Activated naive CD8-positive, alpha-beta T cell treated with anti-CD3 and anti-CD28 coated beads, Interleukin-2, amount 10 ng/mL, durations not matched to agents 7 days and 5 days (primary cell): ENCODE measurements at places on chromosomes 11 and 22. TPM values are rescaled to one million over a fixed set of nuclear protein-coding genes. Genes with fewer than 3 reads are reported as not detected.

DNA sequence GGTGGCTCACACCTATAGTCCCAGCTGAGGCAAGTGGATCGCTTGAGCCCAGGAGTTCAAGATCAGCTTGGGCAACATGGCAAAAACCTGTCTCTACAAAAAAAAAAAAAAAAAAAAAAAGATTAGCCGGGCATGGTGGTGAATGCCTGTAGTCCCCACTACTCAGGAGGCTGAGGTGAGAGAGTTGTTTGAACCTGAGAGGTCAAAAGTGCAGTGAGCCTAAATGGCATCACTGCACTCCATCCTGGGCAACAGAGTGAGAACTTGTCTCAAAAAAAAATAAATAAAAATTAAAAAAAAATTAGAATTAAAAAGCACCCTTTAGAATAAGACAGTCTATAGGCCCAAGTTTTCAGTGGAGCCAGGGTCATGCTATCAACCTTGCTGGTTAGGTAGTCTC is 95.5 kb downstream of the PDHX start:
- H3K4me1 ChIP-seq, result peaks cover 42% of the 10 kb centered on the region
- peaks cover 8% of the 10 kb centered on the region for H3K27me3 ChIP-seq
- H3K36me3 ChIP-seq, result peaks cover 5% of the 10 kb centered on the region
- H3K27ac ChIP-seq, result peak overlapping the region; percentile 83
- H3K4me3 ChIP-seq, result no peak overlapping the region

- H3K4me3 ChIP-seq, result peak overlapping the region; percentile 95
- H3K36me3 ChIP-seq, result no peaks in the 10 kb centered on the region
- peak overlapping the region; percentile 77 for H3K27ac ChIP-seq
- no peaks in the 10 kb centered on the region for H3K27me3 ChIP-seq
- no peak for DNase-seq
These were observed 159.9 kb upstream of the GRK3 start for GRCh38 chr22:25404556-25404927.

DNA sequence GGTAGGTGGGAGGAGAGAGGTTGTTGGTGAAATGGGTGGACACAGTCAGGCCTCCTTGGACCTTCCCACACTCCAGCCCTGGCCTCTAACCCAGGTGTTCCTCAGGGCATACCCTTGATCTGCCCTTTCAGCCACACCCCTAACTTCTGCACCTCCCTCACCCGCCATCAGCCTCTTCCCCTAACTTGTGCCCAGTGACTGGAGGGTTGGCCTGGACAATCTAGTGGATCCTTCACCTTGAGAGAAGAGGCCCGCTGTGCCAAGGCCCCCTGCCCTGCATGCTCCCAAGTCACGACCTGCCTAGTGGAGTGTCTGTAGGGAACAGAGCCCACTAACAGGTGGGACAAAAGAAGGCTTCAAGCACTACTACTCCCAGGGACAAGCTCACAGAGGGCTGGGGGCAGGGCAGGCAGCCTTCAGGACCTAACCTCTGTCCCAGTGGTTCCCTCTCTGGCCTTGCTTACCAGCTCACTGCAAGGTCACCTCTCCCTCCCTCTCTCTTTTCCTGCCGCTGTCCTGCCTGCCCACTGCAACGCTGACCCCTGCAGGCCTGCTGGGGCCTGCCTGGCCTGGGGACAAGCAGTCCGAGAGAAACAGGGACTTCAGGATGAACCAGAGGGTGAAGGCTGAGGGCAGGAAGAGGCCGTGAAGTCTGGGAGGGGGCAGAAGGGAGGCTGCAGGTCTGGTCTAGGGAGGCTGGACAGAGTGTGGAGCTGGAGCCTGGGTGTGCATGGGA is 3.3 kb downstream of the SYT7 start:
- no peak overlapping the region for H3K27ac ChIP-seq
- peaks cover 5% of the 10 kb centered on the region for H3K4me1 ChIP-seq
- H3K4me3 ChIP-seq, result no peak overlapping the region
- H3K27me3 ChIP-seq, result peaks cover 38% of the 10 kb centered on the region
- no peak for DNase-seq

DNA sequence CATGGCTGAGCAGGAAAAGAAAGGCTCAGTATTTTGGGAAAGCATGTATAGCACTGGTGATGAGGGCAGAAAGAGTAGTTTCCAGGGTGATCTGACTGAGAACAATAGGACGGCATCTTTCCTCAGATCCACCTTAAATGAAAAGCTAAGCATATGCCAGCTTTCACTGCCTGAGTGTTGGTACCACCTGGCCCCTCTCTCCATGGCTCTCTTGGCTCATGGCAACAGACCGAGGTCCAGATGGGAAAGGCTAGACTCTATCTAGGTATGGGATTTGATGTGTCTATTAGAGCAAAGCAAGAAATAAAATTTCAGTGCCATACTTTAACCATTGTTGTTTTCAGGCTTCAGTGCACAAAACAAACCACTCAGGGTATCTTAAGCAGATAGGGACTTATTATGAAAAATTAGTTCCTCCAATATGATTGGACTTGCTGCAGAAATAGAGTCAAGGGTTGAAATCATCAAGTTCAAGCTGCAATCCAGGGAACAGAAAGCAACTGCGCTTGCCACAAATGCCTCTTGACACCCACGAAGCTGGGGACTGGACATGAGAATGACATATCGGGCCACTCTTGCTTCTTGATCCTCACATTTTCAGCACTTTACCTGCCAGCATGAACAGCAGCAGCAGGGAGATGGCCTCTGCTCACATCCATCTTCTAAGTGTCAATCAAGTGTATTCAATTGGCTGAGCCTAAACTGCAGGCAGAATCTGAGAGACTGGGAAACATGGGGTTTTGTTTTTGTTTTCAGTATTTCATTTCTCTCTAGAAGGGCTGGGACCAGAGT is 64.0 kb upstream of the SNX19 start:
- no peak overlapping the region for H3K4me3 ChIP-seq
- no peak overlapping the region for H3K27ac ChIP-seq
- H3K4me1 ChIP-seq, result no peaks in the 10 kb centered on the region
- H3K27me3 ChIP-seq, result peaks cover 2% of the 10 kb centered on the region

GRCh38 chr11:130122141-130122575 is 37.4 kb upstream of the ST14 start:
- H3K27ac ChIP-seq, result no peak overlapping the region
- H3K4me1 ChIP-seq, result peaks cover 32% of the 10 kb centered on the region
- no peak overlapping the region for H3K4me3 ChIP-seq
- no peak for DNase-seq
- peaks cover 41% of the 10 kb centered on the region for H3K27me3 ChIP-seq

DNA sequence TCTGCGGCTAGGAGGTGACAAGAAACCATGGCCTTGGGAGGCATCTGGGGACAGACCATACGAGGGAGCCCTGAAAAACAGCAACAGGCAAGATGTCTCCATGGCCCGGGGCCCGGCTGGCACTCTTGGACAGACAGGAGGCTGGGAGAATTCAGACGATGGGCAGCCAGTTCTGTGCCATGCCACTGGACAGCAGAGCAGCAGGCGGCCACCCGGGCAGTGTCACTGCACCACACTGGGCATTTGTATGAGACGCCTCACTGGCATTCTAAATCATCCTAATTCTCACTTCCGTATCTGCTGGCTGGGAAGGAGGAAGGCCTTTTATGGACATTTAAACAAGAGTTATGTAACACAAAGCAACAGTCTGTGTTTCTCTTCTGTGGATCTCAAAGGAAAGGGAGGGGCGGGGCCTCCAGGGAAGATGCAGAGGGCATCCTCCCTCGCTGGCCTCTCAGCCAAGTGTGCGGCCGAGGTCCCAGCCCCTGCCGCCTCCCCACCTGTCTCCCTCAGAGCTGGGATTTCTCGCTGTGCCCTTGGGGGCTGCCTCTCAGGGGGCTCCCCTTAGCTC is 350.3 kb downstream of the SHANK2 start:
- no peaks in the 10 kb centered on the region for H3K36me3 ChIP-seq
- H3K27me3 ChIP-seq, result no peaks in the 10 kb centered on the region
- no peaks in the 10 kb centered on the region for H3K4me1 ChIP-seq
- no peak overlapping the region for H3K27ac ChIP-seq
- H3K4me3 ChIP-seq, result no peak overlapping the region

DNA sequence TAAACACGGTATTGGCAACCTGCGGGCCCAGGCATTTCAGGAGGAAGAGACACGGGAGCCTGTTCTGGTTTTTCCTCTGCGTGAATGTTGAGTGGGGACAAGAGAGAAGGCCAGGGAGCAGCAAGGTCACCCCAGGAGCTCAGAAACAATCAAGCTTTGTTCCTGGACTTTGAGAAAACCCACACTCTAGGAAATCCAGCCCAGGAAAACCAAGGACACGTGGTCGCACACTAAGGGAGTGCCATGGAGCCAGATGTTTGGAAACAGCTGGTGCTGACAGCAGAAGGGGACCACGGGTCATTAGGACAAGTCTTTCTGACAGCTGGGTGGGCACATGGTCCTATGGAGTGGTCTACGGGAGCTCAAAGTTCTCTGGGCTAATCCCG is 44.1 kb downstream of the MYH9 start:
- peaks cover 59% of the 10 kb centered on the region for H3K4me1 ChIP-seq
- no peak for DNase-seq
- H3K4me3 ChIP-seq, result no peak overlapping the region

AMPD3 gene
- 18.8 TPM for total RNA-seq

APOBEC3A gene
- not detected for total RNA-seq

VSTM5 gene
- not detected for total RNA-seq

PDGFB gene
- total RNA-seq, result 7.9 TPM

NRIP3 gene
- total RNA-seq, result 1.4 TPM

ADAMTS8 gene
- not detected for total RNA-seq
